ENCODE measurements at places on chromosomes 16 and 17.

DNA sequence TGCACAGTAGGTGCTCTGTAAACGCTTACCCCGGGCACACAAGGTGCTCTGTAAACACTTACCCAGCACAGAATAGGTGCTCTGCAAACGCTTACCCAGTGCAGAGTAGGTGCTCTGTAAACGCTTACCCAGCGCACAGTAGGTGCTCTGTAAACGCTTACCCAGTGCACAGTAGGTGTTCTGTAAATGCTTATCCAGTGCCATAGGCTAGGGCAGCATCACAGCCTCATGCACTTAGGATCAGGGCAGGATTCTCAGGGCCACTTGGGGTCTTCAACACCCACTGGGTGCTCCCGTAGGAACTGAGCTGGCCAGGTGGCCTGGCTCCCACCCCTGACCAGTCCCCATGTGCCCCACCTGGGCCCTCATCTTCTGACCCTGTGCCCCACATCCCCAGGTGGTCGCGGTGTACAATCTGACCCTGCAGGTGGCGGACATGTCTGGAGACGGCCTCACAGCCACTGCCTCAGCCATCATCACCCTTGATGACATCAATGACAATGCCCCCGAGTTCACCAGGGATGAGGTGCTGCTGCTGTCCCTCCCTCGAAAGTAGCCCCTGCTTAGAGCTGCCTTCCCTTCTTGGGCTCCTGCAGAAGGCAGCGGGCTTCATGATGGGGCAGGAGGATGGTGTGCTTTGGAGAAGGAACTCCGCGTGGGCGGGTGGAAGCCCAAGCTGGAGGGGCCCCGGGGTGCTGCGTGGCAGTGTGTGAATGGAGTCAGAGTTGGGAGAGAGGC is 13.1 kb downstream of the SLC22A31 start:
- no peak for DNase-seq

DNA sequence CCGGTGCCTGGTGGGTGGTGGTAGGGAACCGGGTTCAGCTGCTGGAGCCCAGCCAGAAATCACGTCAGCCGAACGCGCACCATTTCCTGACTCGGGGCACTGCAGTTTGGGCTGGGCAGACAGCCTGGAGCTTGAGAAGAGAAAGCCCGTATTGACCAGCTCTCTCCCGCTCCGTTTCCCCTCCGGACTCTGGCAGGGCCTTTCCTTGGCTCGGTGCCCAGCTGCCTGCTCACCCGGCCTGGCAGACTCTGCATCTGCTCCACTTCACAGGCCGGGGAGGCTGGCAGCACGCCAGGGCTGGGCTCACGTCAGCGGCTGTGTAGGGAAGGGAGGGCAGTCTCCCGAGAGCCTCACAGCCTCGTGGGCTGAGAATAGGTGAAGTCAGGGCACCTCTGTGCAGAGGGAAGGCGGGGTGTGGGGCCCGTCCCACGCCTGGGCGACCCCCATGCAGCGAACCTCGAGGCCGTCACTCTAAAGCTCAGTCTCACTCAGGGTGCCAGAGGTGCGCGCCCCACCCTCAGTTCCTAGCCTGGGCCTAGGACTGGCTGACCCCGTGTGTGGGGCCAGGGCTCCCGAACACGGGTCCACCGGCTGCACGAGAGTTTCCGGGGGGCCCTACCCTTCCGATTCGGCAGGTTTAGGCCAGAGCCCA is 59.1 kb downstream of the OR1D5 start:
- peak; percentile 89 for DNase-seq

- DNase-seq: no peak
These were observed 78.1 kb upstream of the BRD7 start for GRCh38 chr16:50446861-50447260.

DNA sequence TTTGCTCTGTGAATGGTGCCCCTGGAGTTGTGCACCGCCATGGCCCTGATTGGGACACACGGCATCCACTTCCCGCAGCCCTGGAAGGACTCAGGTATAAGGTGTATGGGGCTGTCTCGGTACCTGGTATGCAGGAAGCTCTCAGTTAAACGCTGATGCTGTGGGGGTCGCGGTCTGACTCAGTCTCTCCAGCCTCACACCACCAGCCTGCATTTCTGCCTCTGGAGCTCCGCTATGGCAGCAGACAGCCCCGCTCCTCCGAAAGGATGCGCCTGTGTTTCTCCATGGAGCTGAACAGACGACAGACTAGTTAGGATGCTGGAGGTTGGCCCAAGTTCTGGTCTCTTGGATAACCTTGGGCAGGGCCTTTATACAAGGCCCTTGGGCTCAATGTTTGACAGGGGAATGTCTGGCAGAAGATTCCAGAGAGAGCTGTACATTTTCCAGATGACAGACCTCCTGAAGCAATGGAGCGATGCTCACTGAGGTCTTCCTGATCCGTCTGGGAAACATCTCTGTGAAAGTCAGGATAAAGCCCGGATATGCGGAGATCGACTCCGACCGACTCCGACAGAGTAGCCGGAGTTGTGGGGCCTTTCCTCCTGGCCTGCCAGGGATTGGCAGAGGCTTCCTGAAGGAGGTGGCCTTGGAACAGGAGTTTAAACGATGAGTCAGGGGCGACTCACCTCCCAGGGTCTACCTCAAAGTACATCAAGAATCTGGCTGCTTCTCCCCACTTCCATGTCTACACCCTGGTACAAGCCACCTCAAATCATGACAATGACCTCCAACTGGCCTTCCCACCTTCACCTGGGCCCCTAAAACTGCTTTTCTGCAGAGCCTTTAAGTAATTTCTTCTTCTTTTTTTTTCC is 21.9 kb upstream of the BCAR1 start:
- DNase-seq: no peak

- DNase-seq: no peak
These were observed 109.0 kb downstream of the USP31 start for GRCh38 chr16:23040246-23040645.

GRCh38 chr17:44916781-44917241 is 1.5 kb upstream of the GFAP start:
- DNase-seq: no peak

- no peak for DNase-seq
These were observed 10.6 kb downstream of the TNFAIP1 start for GRCh38 chr17:28346199-28346580.

DNA sequence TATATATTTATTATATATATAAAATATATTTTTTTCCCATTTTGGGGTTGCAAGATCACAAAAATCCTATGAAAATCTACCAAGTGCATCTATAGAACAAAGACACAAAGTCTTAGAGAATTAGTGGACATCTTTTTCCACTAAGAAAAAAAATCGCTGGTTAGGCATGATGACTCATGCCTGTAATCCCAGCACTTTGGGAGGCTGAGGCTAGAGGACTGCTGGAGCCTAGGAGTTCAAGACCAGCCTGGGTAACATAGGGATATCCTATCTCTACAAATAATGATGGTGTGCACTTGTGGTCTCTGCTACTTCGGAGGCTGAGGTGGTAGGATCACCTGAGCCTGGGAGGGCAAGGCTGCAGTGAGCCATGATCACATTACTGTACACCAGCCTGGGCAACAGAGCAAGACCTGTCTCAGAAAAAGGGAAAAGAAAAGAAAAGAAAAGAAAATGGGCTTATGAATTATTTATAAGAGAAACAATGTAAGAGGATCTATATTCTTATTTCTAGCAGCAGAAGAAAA is 185.1 kb upstream of the PSMD7 start:
- no peak for DNase-seq

GRCh38 chr16:28492511-28492910 is 637 bp upstream of the CLN3 start:
- DNase-seq: no peak

GRCh38 chr16:2242598-2242997 is 6.4 kb downstream of the DNASE1L2 start:
- DNase-seq: no peak

- no peak for DNase-seq
These were observed 4.1 kb downstream of the PMM2 start for GRCh38 chr16:8801701-8802100.

DNA sequence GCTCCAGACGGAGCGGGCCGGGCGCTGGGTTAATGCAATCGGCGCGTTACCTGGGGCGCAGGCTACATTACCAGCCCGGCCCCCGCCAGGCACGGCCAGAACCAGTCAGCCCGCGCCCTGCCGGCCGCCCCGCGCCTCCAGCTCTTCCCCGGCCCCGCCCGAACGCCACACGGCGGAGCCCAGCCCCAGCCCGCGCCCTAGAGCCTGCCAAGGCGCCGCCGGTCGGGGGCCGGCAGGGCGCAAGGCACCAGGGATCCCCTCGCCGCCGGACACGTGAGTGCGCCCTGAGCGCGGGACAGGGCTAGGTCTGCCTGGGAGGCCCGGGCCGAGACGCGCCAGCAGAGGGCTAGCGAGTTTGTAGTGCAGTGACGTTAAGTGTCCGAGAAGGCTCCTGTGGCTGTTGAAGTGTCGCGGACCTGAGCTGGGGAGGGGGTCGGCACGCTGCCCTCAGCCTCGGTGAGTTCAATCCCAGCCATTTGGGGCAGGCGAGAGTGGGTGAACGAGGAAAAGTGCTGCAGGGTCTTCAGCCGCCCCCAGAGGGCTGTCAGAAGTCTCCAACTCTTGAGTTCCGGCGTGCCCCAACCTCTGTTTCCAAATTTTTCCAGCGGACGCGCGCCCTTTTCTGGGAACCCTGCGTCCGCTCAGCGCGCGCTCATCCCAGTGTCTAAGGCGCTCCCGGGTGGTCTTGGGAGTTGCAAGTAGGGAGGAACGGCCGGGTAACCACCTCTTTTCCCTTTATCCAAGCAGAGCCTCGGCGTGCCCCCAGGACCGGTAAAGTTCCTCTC is at the start of gene SLC6A2:
SLC6A2 (plus strand) TSS at position 92 of the 785 bp plus-strand sequence. CDS start 707 bp downstream, outside the sequence.
- no peak for DNase-seq
